ENCODE measurements at places on chromosomes 5 and 9. TPM values are rescaled to one million over a fixed set of nuclear protein-coding genes. Genes with fewer than 3 reads are reported as not detected.

Gene TTC39B
- 6.9 TPM for polyA plus RNA-seq

Gene KLHL3
- 3.4 TPM for polyA plus RNA-seq

Gene KIF4B
- polyA plus RNA-seq = not detected

Gene RNF180
- not detected for polyA plus RNA-seq

Gene PRDM9
- not detected for polyA plus RNA-seq

Gene IFNA13
- not detected for polyA plus RNA-seq

DNA sequence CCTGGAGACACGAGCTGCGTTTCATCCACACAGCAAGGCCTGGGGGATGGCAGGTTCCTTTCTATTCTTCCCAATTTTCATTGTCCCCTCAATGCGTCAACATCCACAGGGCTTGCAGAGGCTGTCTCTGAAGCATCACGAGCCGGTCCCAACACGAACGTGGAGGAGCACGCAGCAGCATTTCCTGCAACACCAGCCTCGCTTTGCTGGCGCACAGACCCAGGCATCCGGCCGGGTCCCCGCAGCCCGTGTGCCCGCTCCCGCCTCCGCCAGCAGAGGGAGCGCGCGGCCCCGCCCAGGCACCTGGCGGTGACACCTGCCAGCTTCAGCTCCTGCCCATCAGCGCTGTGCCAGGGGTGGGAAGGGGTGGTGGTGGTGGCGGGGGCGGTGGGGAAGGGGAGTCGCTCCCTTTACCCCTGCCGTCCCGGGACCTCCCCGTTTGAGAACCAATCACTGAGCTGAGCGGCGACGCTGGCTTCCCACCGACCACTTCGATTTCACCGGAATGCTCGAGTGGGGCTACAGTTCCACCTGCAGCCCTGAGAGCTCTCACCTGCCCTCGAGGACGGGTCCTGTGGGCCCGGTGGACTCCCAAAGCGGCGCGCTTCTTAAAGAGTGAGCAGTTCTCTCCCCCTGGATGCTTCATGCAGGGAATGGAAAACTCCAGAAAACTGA is 464.5 kb downstream of the ICE1 start:
- DNase-seq = no peak

DNA sequence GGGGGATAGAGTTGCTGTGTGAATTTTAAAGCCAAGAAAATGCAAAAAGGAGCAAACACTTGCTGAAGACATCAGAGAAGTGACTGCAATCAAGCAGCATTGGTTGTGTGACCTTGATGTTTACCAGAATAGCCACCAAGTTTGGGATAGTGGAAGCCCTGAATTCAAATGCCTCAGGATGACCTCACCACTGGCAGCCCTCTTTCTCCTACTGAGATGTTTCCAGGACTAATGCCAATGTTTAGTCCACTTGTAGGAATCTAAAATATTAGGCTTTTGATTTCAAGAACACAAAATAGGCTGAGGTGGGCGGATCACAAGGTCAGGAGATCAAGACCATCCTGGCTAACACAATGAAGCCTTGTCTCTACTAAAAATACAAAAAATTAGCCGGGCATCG is 112.2 kb upstream of the NUDT12 start:
- DNase-seq = no peak

GRCh38 chr5:107523029-107523680 is 147.6 kb downstream of the EFNA5 start:
- DNase-seq = no peak

- no peak for DNase-seq
Measured at GRCh38 chr9:79858508-79858907, 286.7 kb downstream of the TLE4 start.

- DNase-seq = no peak
Measured at GRCh38 chr5:108945094-108945493, 197.4 kb downstream of the FER start.

DNA sequence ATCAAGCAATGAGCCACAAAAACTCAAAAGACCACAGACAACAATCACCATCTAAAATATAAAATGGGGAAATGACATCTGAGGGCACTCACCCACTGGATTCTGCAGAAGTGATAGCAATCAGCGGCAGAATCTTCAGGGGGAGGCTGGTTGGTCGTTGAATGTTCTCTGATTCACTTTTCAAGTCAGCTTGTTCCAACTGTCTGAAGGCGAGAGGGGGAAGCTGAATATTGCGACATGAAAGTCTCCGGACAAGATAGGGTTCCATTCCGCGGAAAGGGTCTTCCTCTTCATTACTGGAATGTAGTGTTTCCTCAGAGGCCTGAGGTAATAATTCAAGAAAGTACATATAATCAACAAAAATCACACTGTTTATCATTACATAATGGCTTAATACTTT is 94.9 kb upstream of the PDE4D start:
- no peak for DNase-seq

- no peak for DNase-seq
Measured at GRCh38 chr5:128480906-128481633, 57.0 kb downstream of the FBN2 start.

DNA sequence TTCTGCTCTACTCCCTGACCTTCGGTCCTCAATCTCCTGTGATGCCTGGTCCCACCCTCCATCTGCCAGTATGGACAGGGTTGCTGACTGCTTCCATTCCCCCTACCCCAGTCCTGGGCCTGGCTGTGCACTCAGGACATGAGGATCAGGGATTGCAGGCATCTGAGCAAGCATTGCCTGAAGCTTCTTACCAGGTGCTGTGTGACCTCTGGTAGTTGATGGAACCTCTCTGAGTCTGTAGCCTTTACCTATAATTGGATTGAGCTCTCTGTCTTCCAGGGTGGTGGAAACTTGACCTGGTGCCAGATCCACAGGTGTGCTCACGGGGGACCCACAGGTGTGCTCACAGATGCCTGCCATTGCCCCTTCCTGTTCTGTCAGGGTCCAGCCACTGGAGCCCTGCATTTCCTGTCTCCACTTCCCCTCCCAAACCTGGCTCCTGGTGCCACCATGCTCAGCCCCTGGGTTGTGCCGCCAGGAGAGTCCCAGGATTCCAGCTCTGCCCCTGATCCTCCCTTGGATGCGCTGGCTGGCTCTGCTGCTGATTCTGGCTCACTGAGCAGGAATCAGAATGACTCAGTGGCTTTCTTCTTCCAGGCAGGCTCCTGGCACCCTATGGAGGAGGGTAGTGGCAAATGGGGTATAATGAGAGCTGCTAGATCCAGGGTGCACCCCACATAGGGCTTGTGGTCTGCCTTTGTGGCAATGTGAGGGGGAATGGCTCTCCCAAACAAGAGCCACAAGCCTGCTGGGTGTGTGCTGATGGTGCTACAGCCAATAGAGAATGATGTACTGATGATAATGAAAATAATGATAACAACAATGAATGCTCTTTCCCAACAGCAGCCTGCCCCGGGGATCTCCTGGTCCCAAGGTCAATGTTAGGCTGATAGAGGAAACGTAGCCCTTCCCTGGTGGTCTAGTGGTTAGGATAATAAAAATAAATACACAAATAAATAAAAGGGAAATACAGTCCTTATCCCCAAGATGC is 35.2 kb upstream of the PSD2 start:
- no peak for DNase-seq

DNA sequence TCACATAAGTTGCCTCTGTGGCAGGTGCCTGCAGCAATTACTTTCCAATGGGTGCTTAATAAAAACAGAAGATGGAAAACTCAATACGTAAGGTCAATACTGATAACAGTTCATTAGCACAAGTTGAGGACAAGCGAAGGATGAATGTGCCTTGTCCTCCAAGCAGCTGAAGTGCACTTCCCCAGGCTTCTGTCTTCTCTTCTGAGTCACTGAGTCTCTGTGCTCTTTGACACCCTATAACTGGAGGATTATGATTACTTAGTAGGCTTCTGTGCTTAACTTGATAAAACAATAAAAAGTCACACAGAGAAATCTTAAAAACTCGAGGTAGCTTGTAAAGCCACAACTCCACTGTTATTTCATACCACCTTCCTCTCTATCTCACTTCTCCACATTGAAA is 216.6 kb upstream of the ADCY2 start:
- DNase-seq = no peak

- no peak for DNase-seq
Measured at GRCh38 chr5:893137-893506, 438 bp downstream of the TRIP13 start.

- no peak for DNase-seq
Measured at GRCh38 chr5:89534331-89534730, 651.3 kb upstream of the MEF2C start.

Measured in CD8-positive, alpha-beta memory T cell (primary cell).